Stimulated activated CD8-positive, alpha-beta memory T cell treated with anti-CD3 and anti-CD28 coated beads, Interleukin-2, amount 100 ng/mL, for 1 hour (primary cell): ENCODE measurements at places on chromosomes 16 and 17.

- DNase-seq = no peak
These were observed 8.2 kb upstream of the STH start for GRCh38 chr17:45990886-45991285.

- no peak for DNase-seq
These were observed 277.1 kb downstream of the KCNJ2 start for GRCh38 chr17:70446446-70446845.

GRCh38 chr16:54282928-54283724 lies 3.5 kb downstream of the IRX3 start:
- no peak for DNase-seq

DNA sequence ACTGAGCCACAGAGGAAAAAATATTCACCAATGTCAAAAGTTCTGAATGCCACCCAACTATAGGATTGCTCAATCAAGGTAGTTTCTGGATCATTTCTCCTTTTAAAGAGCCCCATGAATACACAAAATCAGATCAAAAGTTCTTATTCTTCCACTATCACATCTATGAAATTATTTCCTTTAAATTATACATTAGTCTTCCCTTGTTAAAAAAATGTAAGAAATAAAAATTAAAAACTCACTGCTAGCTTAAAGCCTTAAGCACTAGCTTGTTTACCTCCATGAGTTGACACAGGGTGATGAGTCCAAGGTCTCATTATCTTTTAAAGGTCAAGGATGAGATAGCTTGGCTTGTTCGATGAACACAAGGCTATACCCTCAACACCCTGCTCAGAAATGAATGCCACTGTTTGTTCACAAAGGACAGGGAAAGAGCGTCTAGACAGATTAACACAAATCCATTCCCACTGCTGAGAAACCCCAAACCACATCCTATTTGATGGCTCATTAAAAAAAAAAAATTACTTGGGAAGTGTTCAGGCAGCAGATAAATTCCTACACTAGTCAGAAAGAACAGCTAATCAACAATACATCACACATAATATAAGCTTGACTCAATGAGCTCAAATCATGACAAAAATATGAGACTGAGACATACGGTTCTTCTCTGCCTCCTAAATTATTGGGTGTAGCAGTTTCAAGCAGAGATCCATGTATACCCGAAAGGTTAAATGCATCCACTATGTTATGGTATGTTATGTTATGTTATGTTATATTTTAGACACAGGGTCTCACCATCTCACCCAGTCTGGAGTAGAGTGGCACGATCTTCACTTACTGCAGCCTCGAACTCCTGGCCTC lies 118.9 kb downstream of the PARN start:
- DNase-seq = no peak

GRCh38 chr17:50944054-50944901 lies 78.1 kb upstream of the TOB1 start:
- peak; percentile 43 for DNase-seq

GRCh38 chr16:22232277-22233036 lies 26.4 kb downstream of the EEF2K start:
- no peak for DNase-seq

- DNase-seq = no peak
These were observed 176.4 kb upstream of the CHMP6 start for GRCh38 chr17:80815151-80815681.

DNA sequence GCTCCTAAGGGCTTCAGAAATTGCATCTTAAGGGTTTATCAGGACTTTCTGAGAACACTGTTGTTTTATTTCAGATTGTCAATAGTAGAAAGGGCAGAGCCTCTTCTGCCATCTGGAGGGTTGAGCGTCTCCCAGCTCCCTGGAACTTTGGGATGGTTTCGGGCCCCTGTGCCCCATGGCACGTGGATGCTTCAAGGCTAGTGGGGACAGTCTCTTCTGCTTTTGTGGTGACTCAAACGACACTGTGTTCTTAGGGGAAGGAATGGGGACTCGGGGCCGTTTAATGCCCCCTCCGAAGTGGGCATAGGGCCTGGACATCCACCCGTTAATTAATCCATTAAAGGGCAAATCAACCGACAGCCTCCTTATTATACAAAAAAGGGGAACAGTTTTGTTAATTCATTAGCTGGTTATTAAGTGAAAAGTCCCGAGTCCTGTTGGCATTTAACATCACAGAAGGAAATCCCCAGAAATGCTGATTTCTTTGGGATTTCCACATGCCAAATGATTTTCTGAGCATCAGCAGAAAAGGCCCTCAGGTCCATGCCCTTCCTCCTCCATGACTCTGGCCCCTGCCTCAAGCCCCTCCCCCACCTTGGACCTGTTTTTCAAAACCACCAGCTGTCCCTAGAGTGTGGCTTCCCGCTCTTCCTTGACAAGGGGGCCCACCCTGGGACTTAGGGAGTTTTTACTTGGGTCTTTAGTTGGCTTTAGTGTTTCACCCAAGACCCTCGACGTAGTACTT lies 68.7 kb downstream of the ARSG start:
- DNase-seq = no peak

DNA sequence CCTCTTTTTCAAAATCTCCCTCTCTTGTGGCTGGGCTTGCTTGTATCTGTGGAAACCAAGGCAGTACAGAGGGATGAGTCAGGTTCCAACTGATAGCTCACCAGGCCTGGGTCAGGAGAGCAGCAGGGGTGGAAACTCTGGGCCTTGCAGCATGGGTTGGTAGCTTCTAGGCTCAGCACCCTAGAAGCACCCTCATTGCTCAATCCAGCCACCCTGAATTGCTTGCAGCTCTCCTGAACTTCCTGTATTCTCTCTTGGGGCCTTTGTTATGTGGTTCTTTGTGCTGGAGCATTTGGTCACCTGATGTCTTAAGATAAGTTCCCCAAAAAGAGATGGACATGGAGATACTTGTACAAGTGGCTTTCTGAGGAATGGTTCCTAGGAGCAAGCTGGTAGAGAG lies 169.4 kb downstream of the IRX5 start:
- no peak for DNase-seq

DNA sequence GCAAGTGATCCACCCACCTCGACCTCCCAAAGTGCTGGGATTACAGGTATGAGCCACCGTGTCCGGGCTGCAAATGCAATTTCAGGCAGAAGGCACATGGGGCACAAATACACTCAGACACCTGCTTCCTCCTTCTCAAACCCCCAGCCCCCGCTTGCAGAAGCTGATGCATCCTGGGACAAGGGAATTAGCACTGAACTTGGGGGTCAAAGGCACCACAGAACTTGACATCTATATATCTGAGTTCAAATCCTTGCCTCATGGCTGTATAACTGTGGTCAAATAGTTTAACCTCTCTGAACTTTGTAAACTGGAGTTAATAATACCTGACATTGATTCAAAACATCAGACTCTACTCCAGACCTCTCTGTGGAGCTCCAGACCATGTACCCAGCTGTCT lies 4.1 kb upstream of the ARL5C start:
- DNase-seq = no peak

DNA sequence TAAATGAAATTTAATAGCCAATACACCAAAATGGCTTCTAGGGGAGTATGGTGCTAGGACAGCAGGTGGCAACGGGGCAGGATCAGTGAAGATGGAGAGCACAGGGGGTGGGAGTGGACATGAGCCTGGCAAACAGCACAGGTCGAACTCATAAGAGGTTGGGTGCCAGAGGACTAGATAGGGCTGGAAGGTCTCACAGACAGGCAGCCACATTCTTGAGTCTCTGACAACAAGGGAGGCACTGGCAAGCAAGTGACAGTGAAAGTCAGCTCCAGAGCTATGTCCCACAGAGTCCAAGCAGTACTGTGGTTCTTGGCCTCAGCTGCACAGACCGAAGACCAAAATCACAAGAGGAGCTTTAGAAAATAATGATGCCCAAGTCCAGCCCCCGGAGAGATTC lies 61.2 kb downstream of the USP31 start:
- DNase-seq = no peak

DNA sequence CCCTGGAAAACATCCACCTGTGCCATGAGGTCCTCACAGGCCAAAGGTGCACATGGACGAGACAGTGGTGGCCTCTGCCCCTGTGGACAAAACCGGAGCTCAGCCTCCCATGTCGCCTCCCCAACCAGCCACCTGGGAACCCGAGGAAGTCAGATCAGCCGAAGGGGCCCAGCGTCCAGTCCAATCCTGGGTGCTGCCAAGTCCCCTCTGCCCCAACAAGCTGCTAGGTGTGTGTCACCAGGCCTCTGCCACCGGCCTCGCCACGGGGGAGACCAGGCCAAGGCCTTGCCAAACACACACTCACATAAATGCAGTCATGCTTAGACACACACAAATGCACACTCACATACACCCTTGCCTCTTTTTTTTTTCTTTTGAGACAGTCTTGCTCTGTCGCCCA lies 167.8 kb downstream of the RBFOX3 start:
- DNase-seq = no peak

DNA sequence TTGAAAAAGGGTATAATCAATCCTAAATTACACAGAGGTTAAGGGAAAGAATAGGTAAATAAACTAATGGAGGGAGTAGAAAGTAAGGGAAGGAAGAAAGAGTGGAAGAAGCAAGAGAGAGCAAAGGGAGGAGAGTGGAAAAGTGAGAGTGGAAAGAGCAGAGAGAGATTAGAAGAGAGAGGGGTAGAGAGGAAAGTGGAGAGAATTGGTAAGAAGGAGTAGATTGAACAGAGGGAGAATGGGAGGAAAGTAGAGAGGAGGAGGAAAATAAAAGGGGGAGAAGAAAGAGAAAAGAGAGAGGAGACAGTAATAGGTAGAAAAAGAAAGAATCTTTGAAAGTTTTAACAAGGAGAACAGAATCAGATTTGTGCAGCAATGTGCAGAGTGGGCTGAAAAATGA lies 24.9 kb downstream of the TERB1 start:
- no peak for DNase-seq

GRCh38 chr16:86881861-86882273 lies 303.5 kb downstream of the FOXL1 start:
- DNase-seq = no peak

GRCh38 chr16:85579923-85580580 lies 33.1 kb upstream of the GSE1 start:
- DNase-seq = no peak

DNA sequence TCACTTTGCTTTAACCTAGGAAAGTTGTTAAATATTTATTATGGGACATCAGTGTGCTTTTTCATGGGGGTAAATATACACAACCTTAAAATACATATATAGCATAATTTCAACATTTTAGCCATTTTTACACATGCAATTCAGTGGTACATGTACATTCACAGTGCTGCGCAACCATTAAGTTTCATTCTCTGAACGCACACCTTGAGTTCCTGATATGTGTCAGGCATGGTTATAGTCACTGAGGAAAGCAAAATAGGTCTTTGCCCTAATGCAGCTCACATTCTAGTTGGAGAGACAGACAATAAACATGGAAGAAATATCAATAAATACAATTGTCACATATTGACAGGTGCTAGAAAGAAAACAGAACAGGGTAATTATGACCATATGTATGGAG lies 12.8 kb upstream of the CNEP1R1 start:
- DNase-seq = no peak

DNA sequence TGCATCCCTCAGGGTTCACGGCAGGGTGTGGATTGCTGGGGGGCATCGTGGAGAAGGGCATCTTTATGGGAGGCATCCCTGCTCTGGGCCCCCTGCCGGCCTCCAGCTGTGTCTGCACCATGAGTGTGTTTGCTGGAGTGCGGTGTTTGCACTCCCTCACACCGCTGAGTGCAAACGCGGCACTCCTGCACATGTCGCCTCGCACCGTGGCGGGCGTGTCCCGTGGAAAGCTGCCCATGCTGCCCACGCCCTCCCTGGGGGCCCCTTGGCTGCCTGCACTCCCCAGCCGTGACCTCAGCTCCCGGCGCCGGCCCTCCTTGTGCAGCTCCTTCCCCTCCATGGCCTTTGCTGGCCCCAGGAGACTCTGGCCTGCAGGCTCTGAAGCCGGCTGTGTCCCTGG lies 74.6 kb upstream of the ZNF750 start:
- no peak for DNase-seq

GRCh38 chr17:19945009-19945626 lies 32.5 kb downstream of the AKAP10 start:
- no peak for DNase-seq

DNA sequence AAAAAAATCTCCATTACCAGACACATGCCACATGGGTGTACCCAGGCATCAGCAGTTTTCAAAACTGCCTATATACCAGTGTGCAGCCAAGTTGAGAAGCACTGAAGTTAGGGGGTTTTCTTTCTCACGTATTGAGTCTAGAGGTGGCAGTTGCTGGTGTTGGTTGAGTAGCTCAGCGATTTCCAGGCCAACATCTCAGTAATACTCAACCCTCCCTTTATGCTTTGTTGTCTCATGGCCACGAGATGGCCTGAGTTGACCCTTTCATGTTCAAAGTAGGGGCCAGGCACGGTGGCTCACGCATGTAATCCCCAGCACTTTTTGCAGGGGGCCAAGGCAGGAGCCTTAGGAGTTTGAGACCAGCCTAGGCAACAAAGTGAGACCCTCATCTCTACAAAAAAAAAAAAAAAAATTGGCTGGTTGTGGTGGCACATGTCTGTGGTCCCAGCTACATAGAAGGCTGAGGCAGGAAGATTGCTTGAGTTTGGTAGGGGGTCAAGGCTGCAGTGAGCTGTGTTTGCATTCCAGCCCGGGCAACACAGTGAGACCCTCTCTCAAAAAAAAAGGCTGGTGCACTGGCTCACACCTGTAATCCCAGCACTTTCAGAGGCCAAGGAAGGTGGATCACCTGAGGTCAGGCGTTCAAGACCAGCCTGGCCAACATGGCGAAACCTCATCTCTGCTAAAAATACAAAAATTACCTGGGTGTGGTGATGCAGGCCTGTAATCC lies 10.8 kb downstream of the LRRC3C start:
- DNase-seq = no peak

- no peak for DNase-seq
These were observed 46.7 kb upstream of the SLC5A10 start for GRCh38 chr17:18905226-18905625.

DNA sequence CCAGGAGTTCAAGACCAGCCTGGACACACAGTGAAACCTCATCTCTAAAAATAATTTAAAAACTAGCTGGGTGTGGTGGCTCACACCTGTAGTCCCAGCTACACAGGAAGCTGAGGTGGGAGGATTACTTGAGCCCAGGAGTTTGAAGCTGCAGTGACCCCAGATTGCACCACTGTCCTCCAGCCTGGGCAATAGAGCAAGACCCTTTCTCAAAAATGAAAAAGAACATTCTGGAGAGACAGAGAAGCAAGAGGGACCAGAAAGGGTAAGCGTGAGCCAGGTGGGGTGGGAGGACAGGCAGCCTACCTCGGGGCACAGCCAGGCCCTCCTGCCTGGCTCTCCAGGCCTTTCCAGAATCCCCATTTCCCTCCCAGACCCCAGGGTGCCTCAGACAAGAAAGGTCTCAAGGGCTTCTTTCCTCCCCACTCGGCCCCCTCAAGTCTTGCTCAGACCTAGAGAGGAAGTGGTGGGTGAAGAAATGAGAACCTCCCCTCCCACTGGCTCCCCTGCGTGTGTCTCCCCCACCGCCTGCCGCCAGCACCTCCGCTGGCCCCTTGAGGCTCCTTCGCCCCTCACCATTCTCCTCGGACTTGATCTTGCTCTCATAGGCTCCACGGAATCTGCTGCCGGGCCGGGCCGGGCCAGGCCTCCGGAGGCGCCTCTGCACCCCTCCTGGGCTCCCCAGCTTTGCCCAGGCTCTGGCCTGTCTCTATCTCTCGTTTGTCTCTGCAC lies 503 bp downstream of the C16orf54 start:
- DNase-seq = peak; percentile 24

GRCh38 chr17:82088838-82089722 lies 9.0 kb downstream of the FASN start:
- no peak for DNase-seq

GRCh38 chr16:3295783-3296182 lies 9.4 kb downstream of the TIGD7 start:
- DNase-seq = no peak

GRCh38 chr16:11450136-11450535 lies 104.9 kb downstream of the RMI2 start:
- DNase-seq = no peak
